Bronchus fibroblast of lung (primary cell): ENCODE measurements at places on chromosomes 3 and 15. TPM values are rescaled to one million over a fixed set of nuclear protein-coding genes. Genes with fewer than 3 reads are reported as not detected.

The EXD1 gene
- total RNA-seq: not detected in 2 replicates

The BCHE gene
- 10.0 and 17.3 TPM in 2 replicates for total RNA-seq

The GRAMD2A gene
- 0.74 and 1.5 TPM in 2 replicates for total RNA-seq

The DUOX2 gene
- total RNA-seq: not detected in 2 replicates
